Fibroblast of the aortic adventitia (primary cell): ENCODE measurements at places on chromosomes 2 and 18. TPM values are rescaled to one million over a fixed set of nuclear protein-coding genes. Genes with fewer than 3 reads are reported as not detected.

- no peak for DNase-seq
Measured at GRCh38 chr2:162060532-162060931, 13.5 kb downstream of the DPP4 start.

DNA sequence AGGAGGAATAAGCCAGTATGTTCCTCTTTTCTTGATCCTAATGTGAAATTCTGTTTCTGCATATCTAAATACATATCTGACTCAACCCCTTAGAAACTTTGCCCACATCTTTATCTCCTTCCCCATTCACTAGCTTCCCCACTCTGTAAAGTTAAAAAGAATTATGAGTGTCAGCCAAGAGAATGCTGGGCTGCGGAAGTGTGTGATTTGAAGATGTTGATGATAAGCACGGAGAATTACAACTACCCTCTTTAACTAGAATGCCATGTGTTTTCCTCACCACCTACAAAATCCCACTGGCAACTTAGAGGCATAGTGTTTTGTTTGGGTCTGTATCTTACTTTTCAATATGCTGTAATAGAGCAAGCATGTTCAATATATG, 490.4 kb upstream of the FANCL start:
- no peak for DNase-seq

Gene DCDC2C
- total RNA-seq = not detected in 2 replicates

DNA sequence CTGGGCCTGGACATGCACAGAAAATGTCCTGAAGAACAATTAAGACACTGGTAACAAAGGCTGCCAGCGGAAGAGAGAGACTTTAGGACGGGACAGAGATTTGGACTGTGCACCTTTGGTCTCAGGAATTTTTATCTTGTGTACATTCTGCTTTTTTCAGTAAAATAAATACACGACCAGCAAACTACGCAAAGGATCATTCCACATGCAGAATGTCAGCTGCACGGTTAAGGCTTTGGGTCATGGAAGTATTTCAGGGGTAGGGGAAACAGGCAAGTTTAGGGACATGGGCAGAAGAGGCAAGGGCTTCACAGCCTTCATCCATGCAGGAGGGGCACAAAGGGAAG, 11.5 kb downstream of the TMEM163 start:
- DNase-seq = no peak

- no peak for DNase-seq
Measured at GRCh38 chr2:209369656-209370055, 54.2 kb upstream of the MAP2 start.

DNA sequence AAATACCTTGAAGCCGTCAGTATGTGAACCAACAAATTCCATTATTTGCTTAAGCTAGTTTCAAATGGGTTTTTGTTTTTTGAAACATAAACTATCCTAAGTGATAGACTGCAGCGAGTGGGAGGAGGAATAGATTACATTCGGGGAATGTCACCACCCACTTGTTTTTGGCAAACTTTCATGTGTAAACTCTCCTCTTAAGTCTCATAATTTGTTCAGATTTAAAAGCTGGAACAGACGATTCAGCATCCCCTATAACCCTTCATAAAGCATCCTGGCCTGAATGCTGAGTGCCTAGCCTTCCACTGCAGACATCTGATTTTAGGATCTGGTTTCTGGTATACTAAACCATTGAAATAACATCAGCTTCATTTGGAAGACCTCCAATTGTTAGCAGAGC, 51.0 kb downstream of the CPO start:
- DNase-seq = peak; percentile 49

DNA sequence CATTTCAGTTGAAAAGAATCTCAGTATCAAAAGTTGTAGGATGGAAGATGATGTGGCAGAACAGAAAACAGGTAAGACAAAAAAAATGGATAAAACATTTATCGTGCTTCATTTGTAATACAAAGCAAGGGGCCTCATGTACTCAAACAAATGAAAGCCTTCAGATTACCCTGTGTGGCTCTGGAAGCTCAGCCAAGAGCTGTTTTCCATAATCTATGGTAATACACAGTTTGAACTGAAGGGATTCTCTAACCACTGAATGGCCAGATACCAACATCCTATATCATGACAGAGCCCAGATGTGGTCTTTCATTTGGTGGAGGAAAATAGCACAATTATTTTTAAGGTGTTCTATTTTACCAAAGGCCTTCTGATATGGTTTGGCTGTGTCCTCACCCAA, 272.1 kb upstream of the RND3 start:
- DNase-seq = no peak
